Muscle of arm (tissue), 14 donors: ENCODE measurements at places on chromosomes 5 and 9.
A peak's percentile ranks its signal among the peaks of the same experiment; 100 is the strongest.

DNA sequence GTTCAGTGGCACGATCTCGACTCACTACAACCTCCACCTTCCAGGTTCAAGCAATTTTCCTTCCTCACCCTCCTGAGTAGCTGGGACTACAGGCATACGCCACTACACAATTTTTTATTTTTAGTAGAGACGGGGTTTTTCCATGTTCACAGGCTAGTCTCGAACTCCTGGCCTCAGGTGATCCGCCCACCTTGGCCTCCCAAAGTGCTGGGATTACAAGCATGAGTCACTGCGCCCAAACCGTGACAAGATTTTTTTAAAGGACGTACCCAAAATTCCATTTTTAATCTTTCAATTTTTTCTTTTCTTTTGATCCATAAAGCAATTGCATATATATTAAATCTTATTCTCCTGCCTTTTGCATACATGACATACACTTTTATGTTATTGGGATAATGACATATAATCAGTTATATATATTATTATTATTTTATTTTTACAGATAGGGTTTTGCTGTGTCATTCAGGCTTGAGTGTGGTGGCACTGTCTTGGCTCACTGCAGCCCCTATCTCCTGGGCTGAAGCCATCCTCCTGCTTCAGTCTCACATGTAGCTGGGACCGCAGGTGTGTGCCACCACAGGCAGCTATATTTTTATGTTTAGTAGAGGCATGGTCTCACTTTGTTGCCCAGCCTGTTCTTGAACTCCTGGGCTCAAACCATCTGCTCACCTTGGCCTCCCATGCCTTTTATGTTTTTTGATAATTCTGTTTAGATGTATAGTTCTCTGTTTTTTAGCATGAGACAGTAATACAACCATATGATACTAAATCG, 71.9 kb downstream of the RAB24 start:
- no peak for DNase-seq

DNA sequence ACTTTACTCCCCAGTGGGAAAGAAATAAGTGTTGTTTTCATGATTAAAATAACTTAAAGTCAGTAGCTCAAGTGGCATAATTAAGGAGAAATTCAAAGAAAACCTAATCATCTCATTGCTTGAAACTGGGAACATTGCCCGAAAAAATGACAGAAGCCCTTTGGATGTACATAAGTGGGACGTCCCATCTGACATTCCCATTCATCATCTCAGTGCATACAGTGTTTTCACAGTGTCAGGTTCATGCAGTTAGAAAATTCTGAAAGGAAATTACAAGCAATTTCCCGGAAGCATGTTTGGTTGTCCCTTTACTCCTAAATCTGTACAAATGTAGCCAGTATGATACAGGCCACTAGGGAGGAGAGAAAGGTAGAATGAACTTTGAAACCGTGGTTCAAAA, 95.6 kb downstream of the ADAMTS16 start:
- DNase-seq = no peak

GRCh38 chr5:37514946-37515345, 135.8 kb downstream of the WDR70 start:
- no peak for DNase-seq

DNA sequence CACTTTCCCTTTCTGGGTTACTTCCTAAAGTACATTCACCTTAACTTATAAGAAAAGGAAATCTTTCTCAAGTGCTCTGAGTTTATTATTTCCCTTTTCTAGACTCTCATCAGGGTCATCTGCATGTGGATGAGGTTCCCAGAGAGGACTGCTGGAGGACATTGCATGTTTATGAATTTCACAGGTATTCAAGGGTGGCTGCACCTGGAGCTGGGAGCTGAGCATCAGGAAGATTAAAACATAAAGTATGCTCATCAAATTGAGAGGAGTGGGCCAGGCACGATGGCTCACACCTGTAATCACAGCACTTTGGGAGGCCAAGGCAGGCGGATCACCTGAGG, 34.7 kb upstream of the PLIN2 start:
- DNase-seq = no peak

GRCh38 chr9:34507966-34508365, 14.8 kb downstream of the ENHO start:
- no peak for DNase-seq

DNA sequence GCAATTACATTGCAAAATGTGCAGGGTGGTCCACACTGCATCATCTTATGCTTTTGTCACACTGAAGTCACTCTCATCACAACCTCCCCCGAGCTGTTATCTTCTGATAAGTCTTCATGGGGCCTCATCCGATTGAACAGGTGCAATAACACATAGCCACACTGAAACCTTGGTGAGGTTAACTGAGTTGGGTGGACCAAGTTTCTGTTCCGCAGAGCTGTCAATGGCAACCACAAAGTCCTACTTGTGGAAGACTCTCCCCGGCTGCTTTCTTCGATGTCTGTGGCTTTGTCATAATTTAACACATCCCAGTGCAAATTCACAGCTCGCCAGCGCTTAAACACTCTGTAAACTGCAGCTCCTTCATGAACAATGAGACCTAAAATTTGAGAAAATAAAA, 112.2 kb downstream of the MARCHF11 start:
- no peak for DNase-seq

DNA sequence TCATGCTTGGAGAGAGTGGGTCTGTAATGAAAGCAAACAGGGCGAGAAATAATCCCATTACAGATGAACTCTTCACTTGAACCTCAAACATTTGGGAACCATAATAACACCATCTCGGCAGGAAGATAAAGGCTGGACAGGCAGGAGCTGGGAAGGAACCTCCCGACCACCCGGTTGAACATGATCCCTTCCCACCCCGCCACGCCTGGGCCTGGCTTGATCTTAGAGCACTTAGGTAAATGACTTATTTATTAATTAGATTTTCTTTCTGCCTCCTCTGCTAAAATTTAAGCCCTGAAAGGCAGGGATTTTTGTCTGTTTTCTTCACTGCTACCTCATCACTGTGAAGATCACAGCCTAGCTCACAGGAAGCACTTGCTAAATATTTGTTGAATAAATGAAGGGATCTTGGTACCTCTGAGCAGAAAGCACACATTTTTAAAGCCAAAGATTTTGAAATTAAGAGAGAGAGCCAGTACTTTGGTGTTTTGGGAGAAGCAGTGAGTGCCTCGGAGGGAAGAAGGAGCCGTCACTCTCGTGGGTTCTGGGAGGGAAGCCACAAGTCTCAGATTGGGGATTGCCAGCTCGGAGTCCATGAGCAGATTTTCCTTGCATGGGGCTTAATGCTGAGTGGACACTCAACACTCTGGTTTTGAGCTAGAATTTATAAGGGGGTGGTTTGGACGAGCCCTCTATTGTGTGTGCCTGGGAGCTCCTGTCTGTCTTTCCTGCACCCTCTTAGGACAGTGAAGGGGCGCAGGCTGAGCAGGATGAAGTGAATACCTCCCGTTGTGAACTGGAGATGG, 133.3 kb downstream of the MACROH2A1 start:
- no peak for DNase-seq

GRCh38 chr5:146137967-146138403, 32.6 kb upstream of the PLAC8L1 start:
- no peak for DNase-seq

DNA sequence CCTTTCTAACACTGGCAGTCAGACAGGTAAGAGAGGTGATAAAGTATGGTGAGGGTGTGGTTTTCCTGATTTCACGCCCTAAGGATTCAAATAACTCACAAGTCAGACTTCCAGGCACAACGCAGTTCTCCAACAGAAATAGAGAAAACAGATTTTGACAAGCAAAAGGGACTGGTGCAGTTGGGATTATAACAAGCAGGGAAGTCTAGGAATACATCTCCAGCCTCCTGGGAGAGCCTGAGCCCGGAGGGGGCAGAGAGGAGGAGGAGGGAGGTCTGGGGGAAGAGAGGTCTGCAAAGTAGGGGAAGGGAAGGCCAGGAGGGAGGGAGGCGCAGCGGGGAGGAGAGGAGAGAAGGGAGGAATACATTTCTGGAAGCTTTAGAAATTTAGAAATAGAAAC, 1.6 kb downstream of the CMBL start:
- no peak for DNase-seq

GRCh38 chr9:69671879-69672595, at the start of gene APBA1:
Gene APBA1, minus strand, starts transcription at chr9:69672371.
- peak; percentile 73 for DNase-seq

DNA sequence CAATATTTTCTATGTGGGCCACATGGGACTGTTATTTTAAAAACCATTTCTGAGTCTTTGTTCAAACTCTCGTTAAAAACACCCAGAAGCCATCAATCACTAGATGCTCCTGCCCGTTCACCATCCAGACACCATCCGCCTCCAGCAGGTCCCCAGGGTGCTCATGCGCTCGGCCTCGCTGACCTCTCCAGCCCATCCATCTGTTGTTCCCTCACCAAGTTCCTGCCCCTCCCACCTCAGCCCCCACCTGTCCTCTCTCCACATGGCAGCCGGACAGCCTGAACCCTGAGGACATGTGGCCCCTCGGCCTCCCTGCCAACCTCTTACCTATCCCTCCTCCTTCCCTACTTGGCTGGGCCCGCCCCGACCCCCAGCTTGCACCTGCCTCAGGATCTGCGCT, 31.6 kb downstream of the NSUN2 start:
- DNase-seq = no peak

DNA sequence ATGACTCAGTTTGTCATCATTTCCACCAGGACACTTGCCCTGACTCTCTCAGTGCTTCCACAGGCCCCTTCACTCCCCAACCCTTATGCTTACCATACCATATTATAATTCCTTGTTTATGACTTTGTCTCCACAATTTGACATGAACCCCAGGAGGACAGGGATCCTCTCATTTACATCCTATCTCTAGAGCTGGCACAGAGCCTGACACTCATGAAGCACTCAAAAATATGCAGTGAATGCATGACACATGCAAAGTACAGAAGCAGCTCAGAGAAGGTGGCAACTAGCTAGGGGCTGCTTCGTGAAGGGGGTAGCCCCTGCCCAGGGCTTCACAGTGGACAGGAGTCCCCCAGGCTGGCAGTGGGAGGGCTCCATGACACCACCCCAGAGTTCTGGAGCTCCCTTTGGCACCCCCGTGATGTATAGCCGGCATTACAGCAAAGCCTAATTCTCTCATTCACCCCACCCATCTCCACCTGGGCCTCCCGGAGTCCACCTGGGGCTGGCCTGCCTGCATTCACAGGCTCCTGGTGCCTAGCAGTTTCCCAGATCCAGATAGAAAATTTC, 112.0 kb upstream of the SPOCK1 start:
- no peak for DNase-seq

DNA sequence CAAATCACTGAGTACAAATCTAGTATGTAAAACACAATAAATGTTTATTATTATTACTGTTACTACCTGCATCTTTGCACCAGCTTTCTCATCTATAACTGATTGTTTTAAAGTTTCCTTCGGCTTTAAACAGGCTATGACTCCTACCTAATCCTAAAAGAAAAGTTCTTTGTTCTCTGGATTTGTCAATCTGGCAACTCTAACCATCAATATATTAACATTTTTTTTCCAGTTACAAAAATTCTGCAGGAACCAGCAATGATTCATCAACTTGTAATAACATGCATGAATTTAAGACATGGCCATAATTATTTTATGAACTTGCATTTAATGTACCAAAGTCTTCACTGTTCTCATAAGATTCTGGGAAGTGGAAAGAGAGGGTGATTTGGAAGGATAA, 228.5 kb downstream of the PIK3R1 start:
- DNase-seq = no peak

- peak; percentile 86 for DNase-seq
Measured at GRCh38 chr5:98770209-98770910, 3.1 kb upstream of the RGMB start.

DNA sequence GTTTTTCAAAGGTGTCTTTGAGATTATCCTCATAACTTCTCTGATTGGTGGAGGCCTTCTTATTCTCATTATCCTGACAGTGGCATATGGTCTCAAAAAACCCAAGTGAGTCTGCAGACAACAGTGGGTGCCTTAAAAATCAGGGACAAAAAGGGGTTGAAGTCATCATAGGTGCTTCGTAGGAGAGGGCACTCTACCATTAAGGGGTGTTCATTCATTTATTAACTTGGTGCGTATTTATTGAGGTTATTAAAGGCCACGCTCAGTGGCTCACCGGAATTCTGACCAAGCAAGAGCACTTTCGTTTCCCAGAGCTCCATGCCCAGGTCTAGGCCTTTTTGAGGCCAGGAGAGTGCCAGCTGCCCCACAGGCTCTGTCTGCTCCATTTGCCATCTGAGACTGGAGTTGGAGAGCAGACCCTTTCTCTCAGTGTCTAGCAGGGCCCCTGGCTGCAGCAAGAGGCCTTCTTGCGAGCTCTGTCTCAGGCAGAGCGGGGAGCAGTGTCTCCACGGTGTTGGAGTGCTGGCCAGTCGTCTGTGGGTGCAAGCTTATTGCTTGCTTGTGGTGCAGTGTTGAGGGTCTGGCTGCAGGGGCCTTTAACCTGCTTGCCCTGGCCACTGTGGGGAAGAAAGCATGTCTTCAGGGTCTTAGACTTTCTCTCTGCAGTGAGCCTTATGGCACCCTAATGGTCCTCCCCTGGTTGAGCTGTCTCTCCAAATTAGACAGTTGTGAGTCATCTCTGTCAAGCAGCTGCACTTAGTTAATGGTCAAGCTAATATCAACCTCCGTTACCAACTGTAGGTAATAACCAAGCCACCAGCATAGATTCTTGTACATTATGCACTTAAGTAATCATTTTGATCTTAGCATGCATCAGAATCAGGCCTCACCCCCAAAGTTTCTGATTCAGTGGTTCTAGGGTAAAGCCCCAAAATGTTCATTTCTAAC, 62.6 kb downstream of the IL31RA start:
- no peak for DNase-seq

GRCh38 chr5:64690417-64691151, at the start of gene SHISAL2B:
Gene SHISAL2B, plus strand, starts transcription at chr5:64690503. Its CDS starts 121 bp downstream, at chr5:64690624.
- DNase-seq = peak; percentile 6
